ENCODE measurements at places on chromosomes 13 and 19.
A peak's percentile ranks its signal among the peaks of the same experiment; 100 is the strongest.

- DNase-seq, result no peak
Observed at GRCh38 chr19:41355802-41356201, 2.1 kb upstream of the TGFB1 start.

DNA sequence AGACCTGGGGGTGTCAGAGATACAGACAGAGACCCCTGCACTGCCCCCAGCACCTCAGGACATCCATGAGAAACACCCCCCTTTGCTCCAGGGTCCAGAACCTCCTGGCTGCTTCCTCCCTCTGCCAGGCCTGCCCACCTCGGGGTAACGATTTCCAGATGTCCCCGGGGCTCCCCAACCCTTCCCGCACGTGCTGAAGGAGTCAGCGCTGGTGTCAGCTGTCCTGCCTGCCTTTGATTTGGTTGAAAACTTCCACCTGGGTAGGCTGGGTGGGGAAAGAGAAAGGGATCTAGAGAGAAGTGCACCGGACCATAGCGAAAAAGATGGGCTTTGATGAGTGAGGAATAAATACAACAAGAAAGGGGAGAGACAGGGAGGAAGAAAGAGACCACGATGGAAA lies 1.5 kb upstream of the CGB7 start:
- no peak for DNase-seq

DNA sequence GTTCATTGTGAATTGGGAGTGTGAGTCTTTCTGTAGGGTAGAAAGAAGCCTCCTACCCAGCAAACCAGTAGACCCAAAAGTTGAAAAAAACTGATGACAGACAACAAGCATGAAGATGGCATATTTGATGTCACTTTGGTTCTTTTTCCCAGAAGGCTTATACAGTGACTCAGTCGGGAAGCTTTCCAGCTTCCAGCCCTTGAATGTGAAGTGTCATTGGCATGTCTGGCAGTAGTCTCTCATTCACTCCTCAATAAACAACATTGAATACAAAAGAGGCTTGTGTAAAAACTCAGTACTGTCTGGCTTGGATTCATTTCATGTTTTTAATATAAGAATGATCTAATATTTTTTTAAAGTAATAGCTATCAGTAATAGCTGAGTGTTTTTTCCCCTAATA lies 68.7 kb downstream of the IPO5 start:
- no peak for DNase-seq

DNA sequence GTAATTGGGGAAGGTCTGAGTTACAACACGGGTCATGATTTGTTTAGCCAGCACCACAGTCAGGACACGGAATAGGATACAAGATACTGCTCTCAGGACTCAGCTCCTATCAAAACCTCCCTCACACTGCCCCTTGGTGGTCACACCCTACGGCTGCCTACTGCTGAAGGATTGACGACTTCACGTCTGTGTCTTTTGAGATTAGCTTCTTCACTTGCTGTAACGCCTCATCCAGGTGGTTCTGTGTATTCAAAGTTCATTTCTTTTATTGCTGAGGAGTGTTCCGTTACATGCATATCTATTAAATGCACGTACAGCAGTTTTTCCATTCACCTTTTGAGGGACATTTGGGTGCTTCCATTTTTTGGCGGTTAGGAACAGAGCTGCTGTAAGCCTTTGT lies 46.3 kb downstream of the URI1 start:
- DNase-seq, result no peak

- DNase-seq, result no peak
Observed at GRCh38 chr19:46775642-46776258, 12.6 kb downstream of the SLC1A5 start.

DNA sequence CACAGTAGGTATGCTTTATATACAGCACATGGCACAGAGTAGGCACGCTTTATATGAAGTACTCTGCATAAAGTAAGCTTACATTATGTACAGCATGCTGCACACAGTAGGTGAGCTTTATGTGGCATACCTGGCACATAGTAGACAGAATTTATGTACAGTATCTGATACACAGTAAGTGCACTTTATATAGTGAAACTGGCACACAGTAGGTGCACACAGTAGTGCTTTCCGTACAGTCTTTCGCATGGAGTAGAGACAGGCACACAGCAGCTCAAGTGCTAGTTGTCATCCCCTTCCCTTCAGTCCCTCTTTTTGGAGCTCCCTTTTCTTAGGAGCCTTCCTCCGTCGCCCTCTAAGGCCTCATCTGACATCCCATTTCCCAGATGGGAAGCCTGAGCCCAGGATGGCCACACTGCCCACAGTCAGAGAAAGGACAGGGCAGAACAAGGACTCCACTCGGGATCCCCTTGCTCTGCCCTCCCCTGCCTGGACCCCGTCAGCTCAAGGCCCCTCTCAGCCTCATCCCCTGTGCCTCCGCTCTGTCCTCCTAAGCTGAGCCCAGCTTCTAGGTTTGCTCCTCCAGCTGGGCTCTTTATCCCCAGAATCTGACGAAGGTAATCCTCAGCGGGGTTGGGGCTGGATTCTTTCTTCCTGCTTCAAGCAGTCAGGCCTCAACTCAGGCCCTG lies 852 bp upstream of the CYP4F12 start:
- DNase-seq, result no peak

GRCh38 chr19:30719999-30720345 lies 347.8 kb downstream of the ZNF536 start:
- DNase-seq, result no peak

GRCh38 chr13:106916329-106916976 lies 348.5 kb upstream of the ARGLU1 start:
- no peak for DNase-seq

GRCh38 chr19:42284591-42285341 lies 15.7 kb downstream of the CIC start:
- no peak for DNase-seq

DNA sequence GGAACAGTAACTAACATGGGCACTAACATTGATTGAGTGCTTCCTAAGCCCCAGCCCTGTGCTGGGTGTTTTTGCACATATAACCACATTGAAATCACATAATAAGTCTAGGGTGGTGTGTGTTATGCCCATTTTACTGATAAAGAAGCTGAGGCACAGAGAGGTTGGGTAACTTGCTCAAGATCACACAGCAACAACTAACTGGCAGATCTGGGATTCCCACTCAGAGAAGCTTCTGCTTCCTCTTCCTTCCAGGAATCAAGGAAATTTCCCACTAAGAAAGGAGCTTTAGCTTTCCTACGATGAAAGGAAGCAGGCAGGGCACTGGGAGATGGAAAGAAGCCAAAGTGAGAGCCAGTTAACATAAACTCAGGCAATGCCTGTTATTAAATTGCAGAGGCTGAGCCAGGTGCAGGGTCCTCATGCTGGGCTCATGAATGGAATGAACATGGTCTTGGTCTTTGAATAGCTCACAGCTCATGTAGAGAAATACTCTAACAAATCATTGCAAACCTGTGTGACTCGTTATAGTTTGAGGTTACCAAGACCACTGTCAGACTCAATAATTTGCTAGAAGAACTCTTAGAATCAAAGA lies 10.1 kb downstream of the SSC5D start:
- DNase-seq, result no peak

- no peak for DNase-seq
Observed at GRCh38 chr19:18859676-18860301, 28.0 kb downstream of the UPF1 start.

DNA sequence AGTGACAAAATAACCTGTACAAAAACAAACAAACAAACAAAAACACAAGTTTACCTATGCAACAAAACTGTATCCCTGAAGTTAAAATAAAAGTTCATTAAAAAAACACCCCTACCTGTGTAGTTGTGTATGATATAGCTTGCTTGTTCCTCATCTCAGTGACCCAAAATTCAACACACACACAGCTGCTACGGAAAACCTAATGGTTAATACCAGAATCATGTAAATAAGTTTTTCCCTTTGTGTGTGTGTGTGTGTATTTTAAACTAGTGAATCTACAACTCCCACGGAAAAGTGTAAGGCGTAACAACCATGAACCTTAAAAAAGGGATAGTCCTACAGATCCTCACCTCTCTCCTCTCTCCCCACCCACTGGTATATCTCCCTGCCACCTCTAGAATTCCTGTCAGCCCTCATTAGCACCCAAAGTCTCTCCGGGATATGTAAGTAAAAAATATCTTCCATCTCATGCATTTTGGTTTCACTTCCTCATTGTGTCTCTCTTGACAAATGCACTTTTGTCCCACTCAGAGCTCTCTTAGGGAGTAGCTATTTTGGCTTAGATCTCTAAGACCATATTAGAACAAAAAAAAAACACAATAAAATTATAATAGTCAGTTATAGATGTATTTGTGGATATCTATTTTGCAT lies 2236.5 kb downstream of the PCDH9 start:
- no peak for DNase-seq

DNA sequence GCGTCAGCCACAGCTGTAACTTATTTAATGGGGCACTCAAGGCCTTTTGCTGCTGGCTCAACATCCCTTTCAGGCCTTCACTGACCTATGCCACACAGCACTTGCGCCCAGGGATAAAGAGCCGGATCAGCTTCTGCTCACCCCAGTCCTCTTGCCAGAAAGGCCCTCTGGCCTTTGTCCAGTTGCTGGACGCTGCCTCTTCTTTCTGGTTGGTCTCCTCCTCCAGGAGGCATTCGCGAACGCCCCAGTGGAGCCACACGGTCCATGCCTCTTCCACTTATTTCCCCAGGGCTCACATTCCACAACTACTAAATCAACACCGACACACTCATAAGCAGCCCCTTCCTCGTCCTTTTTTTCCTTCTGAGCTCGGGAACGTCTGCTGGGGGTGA lies 3.7 kb upstream of the ZNF329 start:
- no peak for DNase-seq

DNA sequence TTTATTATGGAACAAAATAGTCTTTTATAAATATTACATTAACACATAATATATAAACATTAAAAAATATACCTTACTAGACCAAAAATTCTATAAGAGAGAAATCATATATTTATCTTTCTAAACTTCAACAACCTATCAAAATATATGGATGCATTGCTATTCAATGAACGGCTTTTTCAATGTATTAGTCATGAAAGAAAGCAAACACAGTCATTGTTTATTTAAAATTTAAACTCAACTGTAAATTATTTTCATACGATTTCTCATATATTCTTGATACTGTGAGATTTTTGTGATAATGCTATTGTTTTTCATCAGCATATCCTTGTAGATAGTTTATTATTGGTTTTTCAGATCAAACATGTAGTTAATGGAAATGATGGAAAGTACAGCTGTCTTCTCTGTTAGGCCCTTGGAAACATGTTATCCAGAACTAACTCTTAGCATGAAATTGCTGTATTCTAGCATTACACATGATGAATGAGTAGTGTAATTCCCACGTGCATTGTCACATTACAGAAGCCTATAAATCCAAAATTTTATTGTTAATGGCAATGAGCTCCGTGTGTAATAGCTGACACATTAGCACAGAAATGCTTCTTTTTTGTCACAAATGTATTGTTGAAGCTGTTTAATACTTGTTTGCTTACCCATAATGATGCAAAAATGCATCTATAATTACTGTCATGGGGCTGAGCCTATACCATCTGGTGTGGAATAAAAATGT lies 1639.9 kb downstream of the SLITRK5 start:
- DNase-seq, result no peak

DNA sequence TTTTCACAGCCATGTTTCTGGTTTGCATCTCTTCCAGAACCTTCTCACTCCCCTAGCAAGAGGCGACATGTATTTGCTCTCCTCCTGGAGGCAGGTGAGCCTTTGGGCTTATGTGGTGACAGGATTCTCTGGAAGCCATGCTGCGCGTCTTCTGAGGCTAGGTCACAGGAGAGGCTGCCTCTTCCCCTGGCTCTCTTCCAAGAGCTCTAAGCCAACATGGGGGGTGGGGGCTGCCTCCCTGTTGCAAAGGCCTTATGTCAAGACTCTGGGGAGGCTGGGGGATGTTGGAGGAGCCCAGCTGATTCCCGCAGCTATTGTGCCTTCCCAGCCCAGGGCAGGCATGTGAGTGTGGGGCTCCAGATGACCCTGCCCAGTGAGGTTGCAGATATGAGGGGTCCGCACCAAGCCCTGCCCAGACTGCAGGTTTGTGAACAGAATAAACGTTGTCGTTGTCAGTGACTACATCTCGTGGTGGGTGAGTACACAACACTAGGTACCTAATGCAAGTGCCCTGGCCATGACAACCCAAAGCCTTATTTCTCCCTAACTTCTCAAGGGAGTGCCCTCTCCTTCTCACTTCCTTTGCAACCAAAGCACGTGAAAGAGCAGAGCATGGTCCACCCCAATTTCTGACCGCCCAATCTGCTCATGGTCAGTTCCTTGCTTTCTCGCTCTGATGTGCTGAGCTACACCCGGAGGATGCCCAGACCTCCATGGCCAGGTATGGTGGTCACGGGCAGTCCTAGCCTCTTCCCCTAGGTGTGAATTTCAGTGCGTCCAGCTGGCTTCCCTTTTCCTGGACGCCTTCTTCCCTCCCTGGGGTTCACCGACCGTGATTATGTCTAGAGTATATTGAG lies 44.9 kb downstream of the TEX29 start:
- no peak for DNase-seq

GRCh38 chr13:47237571-47237970 lies 340.7 kb upstream of the HTR2A start:
- DNase-seq, result no peak

GRCh38 chr19:5594521-5594950 lies 26.8 kb upstream of the TINCR start:
- no peak for DNase-seq

GRCh38 chr13:78620936-78621470 lies 17.7 kb upstream of the POU4F1 start:
- no peak for DNase-seq

DNA sequence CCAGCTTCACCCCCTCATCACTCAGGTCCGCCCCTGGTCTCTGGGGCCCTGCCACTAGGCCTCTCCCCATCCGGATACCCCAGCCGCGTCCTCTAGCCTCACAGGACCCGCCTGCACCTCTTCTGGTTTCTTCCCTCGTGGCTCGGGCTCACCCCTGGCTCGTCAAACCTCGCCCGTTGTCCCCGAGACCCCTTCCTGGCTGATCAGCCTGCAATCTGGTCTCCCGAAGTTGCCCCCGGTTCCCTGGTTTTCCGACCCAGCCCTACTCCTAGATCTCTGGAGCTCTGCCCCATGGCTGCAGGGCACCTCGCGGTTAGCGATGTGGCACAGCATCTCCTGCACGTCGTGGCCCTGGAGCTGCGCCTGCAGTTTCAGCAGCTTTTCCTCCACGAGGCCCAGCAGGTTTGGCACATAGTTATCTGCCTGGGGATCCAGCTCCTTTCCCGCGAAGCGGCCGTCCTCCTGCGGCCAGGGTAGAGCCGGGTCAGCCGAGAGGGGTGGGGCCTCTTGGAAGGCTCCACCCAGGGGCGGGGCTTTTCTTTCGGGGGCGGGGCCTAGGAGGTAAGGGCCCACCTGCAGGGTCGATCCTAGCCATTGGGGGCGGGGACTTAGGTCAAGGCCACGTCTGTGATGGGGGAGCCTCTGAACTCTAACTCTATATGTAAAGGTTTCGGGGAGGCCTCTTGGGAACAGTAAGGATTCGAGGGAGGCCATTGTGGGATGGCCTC lies 2.4 kb upstream of the RGL3 start:
- DNase-seq, result no peak

- DNase-seq, result no peak
Observed at GRCh38 chr13:95573221-95573620, 20.7 kb downstream of the CLDN10 start.

- DNase-seq, result no peak
Observed at GRCh38 chr13:108326309-108326708, 56.8 kb downstream of the TNFSF13B start.

GRCh38 chr19:33177417-33177979 lies 16.6 kb upstream of the LRP3 start:
- peak; percentile 61 for DNase-seq
